ENCODE measurements at places on chromosomes 6 and 20.

GRCh38 chr20:14709439-14709838 is 372.0 kb upstream of the FLRT3 start:
- no peak for DNase-seq

- no peak for DNase-seq
These were observed 2.6 kb downstream of the GJA1 start for GRCh38 chr6:121437851-121438651.

- no peak for DNase-seq
These were observed 124.3 kb downstream of the GJA1 start for GRCh38 chr6:121559611-121560269.

DNA sequence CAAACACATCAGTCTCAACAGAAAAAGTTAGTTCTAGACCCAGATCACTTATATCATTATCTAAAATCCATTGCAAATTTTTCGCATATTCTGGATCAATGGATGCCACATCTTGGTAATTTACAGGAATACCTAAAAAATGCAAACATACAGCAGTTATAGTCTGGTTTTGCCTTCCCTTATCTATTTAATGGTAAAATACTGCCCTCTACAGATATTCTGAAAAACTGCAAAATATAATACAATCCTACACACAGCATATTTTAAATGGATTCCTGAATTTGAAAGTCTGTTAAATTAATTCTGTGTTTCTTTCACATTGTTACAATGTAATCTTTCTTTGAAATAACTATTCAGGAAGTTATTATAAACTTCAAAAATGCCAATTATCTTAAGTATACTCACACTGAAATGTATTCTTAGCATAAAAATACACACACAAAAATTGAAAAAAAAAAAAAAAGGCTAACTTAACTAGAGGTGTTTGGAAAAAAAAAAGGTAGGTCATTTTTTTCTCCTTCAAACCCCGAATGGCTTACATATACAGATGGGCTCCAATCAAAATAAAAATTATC is 88.4 kb downstream of the HACE1 start:
- no peak for DNase-seq

GRCh38 chr20:31974951-31975487 is 7.1 kb downstream of the XKR7 start:
- DNase-seq: no peak

GRCh38 chr6:18142591-18142861 is 12.4 kb downstream of the TPMT start:
- DNase-seq: no peak

DNA sequence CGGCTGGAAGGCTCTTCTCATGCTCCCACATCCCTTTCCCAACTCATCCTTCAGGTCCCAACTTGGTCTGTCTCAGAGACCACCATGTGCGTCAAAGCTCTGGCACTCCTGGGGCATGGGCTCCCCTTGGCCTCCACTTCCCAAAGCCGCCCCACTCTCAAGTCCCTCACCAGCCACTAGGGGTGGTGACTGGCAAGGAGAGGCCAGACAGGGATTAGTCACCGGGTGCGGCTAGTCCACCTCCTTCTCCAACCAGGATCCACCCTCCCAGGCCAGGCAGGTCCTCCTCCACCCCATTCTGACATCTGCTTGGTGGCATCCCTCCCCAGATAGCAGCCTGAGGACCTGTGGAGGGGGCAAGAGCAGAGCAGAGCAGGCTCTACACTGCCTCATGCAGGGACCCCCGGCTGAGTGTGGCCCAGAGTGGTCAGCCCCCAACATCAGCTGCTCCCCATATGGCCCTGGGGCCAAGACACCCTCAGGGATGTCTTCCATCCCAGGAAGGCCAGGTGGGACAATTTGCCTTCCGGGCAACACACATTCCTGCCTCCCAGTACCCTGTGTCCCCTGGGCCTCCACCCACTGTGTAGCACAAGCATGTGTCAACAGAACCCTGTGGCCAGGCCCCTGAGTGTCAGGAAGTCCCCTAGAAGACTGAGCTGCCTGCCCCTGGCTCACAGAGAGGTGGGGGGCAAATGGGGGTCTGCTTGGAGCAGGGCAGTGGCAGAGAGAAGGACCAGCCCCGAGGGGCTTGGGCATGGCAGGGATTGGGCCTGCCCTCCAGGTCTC is 29.2 kb downstream of the YTHDF1 start:
- no peak for DNase-seq

- DNase-seq: no peak
These were observed 5.6 kb downstream of the NXT1 start for GRCh38 chr20:23356203-23356602.

GRCh38 chr6:37502703-37503291 is 3.1 kb upstream of the CCDC167 start:
- no peak for DNase-seq

- DNase-seq: no peak
These were observed 28.7 kb downstream of the PTPRK start for GRCh38 chr6:128491610-128492206.

DNA sequence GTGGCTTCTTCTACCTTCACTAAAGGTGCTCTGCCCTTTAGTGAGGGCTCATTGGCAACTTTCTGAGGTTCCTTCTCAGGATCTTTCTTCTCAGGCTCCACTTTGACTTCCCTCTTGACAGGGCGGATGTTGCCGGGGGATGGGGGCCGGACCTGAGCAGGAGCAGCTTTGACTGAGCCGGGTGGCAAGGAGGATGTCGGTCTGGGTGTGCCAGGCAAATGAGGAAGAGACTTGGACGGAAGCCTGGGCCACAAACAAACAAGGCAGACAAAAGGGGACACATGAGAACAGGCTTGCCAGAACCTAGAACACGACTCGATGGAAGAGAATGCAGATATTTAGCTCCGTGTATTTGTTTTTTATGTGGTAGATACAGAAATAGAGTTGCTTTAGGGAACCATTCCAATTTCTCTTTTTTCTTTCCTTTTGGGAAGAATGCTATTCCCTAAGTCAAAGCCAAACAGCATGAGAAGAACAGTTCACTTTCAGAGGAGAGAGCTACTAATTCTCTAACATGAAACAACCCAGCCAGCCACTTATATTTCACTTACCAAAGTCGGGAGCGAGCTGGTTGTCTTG is 76.2 kb upstream of the BCLAF1 start:
- no peak for DNase-seq

- DNase-seq: no peak
These were observed 1.1 kb upstream of the TCF15 start for GRCh38 chr20:611047-611842.

GRCh38 chr6:54419885-54420284 is 111.6 kb downstream of the TINAG start:
- DNase-seq: no peak

DNA sequence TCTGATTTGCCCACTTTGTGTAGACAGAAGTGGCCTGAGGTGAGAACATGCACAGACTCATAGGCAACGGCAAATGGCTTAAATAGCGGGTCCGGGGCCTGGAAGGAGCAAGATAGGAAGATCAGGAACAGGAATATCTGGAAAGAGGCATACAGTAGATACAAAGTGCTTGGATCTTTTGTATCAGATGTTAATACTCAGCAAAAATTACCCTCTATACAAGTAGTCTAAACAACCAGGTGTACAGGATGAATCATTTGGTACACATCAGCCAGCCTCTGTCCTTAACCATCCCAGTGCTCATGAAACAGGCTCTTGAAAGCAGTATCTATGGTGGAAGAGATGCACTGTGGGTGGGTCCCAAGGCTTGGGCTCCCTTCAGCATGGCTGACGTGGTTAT is 28.9 kb upstream of the HLA-C start:
- no peak for DNase-seq

DNA sequence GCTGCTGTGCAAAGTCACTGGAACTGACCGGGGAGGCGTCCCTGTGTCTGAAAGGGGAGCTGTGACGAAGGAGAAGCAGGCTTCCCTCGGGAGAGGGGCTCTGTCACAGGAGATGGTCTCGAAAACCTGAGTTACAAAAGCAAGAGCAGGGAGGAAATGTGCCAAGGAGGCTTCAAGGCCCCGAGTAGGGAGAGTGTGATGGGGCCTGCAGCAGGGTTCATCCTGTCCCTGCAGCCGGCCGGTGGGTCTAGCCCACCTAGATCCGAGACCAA is 16.7 kb downstream of the DYNLT1 start:
- no peak for DNase-seq

DNA sequence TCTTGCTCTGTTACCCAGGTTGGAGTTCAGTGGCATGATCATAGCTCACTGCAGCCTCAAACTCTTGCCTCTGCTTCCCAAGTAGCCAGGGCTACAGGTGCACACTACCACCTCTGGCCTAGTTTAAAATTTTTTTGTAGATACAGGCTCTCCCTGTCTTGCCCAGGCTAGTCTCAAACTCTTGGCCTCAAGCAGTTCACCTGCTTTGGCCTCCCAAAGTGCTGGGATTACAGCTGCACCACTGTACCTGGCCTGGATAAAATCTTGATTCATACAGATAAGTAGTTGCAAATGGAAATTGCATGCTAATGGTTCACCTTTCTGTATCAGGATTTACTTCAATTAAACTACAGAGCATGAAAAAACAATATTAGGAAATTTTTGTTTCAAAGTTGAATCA is 4.2 kb downstream of the CD2AP start:
- no peak for DNase-seq

DNA sequence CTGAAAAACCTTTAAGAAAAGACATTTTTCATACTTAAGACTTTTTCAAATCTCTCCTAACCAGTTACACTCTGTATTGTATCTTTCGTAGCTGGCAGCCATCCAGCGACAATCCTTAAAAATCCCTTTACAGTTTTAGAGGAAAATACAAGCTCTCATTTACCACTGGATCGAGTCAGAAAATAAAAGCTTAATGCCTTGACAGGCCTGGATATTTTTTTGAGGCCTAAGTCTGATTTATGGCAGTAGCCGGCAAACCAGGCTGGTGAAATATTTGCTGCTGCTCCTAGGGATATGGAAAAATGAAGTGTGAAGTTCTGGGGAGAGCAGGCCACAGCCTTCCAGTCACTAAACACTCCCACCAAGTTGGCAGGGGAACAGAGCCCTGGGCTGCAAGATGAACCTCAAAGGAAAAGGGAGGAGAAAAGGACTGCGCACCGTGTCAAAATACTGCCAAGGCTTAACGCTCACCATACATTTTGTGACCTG is 213.0 kb upstream of the SUPT3H start:
- no peak for DNase-seq

DNA sequence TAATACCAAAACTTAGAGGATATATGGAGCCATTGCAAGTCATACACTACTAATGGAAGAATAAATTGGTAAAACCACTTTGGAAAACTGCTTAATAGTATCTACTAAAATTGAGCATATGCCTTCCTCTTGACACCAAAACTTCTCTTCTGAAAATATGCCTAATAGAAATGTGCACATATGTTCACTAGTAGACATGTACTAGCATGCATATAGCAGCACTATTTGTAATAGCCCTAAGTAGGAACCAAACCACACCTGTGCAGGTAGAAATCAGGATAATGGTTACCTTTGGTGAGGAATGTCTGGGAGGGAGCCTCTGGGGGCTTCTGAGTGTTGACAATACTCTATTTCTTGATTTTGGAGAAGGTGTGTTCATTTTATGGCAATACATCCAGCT is 424.8 kb upstream of the BTBD3 start:
- no peak for DNase-seq

GRCh38 chr6:111278731-111279130 is 191.4 kb downstream of the SLC16A10 start:
- no peak for DNase-seq

DNA sequence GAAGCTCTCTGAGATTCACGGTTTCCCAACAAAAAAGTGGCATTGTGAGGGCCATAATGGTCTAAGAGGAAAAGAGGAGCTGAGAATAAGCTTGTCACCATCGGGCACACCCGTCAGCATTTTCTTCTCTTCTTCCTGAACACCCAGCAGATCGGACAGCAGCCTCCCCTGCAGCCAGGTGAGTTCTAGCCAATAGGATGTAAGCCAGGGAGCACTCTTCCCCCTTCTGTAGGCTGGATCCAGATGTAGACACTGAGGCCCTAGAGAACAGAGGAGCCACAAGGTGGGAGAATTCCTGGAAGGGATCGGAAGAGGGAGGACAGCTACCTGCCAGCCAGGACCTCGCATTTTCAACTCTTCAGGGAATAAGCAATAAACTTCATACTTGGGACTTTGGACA is 228.0 kb downstream of the SYNDIG1 start:
- no peak for DNase-seq

- DNase-seq: no peak
These were observed 78.1 kb upstream of the KIF25 start for GRCh38 chr6:167919349-167919748.

DNA sequence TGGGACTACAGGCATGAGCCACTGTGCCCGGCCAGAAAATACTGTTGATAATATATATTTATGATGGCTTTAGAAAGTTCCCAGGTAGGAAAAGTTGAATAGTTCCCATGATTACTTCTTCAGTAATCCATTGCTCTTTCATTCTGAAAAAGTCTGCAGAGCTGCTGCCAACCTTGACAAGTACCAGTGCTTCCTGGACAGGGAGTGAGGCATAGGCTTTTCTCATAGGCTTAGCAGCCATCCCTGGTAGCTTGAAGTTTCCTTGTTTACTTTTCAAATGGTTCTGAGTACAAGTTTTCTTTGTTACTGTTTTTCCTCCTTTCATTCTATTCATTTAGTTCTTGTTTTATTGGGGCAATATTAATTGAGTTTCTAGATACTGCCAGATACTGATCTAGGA is 7.8 kb downstream of the RWDD1 start:
- no peak for DNase-seq

- no peak for DNase-seq
These were observed 292.6 kb upstream of the SPTLC3 start for GRCh38 chr20:12715991-12716680.

Data from NCI-H1930 (cell line).